ENCODE measurements at places on chromosomes 13 and 19.
A peak's percentile ranks its signal among the peaks of the same experiment; 100 is the strongest.

DNA sequence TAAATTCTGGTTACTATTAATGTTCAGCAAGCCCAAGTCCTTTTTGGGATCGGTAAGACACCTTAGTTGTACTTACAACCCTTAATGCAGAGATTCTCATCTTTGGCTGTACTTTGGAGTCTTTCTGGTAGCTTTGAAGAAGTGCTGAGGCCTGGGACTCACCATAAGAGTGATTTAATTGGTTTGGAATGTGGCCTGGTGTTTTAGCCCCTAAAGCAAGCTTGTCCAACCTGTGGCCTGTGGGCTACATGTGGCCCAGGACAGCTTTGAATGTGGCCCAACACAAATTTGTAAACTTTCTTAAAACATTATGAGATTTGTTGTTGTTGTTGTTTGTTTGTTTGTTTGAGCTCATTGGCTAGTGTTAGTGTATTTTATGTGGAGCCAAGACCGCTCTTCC lies 215.3 kb downstream of the ZIC5 start:
- DNase-seq: no peak

DNA sequence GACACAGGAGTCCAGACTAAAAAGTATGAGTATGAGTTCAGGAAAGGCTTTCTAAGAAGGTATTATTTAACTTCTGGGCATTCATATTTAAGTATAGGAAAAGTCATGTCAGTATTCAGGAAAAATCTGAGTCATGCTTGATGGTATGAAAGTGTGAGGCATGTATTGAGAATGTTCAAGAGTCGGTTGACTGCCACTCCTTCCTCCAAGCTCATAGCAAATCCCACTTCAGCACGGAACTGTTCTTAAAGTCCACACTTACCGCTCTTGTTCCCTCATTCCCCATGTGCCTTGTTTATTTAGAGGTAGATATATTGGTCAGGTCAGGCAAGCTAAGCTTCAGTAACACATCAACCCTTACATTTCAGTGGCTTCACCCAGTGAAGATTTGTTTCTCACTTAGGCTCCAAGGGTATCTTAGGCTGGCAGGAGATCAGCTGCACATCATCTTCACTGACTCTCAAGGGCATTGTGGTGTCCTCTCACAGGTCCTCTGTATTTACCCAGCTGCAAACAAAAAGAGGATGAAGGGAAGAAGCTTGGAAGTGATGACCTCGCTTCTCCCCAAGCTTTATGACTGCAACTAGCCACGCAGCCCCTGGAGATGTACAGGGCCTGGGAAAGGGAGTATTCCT lies 1189.2 kb downstream of the EFNB2 start:
- no peak for DNase-seq

GRCh38 chr13:50104493-50104892 lies 89.2 kb downstream of the KCNRG start:
- DNase-seq: no peak

GRCh38 chr19:38728752-38729541 lies 15.3 kb downstream of the CAPN12 start:
- no peak for DNase-seq

DNA sequence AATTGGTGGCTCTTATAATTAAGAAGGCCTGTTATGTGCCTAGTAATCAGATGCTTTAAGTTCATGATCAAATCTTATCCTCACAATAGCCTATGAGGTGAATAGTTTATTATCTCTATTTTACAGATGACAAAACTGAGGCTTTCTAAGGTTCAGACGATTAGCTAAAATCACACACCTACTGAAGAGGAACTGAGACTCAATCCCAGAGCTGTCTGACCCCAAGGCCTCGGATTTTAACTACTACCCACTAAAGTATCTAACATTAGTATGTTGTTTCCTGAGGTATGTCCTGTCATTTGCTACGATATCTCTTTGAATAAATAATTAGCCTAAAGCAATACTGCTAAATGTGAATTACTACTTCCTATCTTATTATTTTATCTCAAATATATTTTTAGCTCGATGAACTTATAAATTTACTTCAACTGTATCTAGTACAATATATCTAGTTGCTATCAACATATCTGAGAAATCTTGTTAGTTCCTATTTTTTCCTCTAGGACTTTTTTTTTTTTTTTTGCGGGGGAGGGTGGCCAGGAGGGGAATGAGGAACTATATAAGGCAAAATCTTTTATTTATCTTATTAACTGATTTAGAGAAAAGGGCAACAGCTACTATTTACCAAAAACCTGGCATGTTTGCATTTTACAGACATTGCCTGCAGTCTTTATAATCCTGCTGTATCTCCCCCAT lies 118.5 kb downstream of the ABCC4 start:
- DNase-seq: peak; percentile 23

DNA sequence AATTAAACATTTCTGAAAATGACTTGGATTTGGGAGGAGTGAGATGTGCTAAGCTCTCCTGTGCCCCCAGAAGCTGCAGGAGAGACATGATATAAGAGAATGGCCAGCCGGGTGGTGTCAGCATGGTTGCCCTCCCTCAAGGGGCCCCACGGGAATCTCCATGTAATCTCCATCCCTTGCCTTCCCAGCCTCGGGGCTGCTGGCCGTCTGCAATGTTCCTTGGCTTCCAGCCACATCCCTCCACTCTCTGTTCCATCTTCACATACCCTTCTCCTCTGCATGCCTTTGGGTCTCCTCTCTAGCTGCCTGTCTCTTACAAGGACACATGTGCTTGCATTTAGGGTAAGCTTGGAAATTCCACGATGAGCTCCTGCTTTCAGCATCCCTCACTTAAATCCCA lies 172.0 kb downstream of the TSHZ3 start:
- DNase-seq: no peak

GRCh38 chr13:109758937-109759480 lies 27.4 kb downstream of the IRS2 start:
- no peak for DNase-seq

GRCh38 chr19:2149980-2150793 lies 1.2 kb downstream of the AP3D1 start:
- DNase-seq: no peak

- DNase-seq: peak; percentile 57
These were observed 1.5 kb downstream of the EPSTI1 start for GRCh38 chr13:42990291-42991232.

DNA sequence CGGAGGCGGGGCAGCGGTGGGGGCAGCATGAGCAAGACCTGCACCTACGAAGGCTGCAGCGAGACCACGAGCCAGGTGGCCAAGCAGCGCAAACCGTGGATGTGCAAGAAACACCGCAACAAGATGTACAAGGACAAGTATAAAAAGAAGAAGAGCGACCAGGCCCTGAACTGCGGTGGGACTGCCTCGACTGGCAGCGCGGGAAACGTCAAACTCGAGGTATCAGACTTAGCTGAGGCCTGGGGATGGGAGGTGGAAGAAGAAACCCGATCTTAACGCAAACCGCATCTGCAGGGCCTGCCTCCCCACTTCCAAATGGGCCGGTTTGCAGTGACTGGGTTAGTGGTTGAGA lies 693 bp downstream of the RFXAP start:
- DNase-seq: no peak

DNA sequence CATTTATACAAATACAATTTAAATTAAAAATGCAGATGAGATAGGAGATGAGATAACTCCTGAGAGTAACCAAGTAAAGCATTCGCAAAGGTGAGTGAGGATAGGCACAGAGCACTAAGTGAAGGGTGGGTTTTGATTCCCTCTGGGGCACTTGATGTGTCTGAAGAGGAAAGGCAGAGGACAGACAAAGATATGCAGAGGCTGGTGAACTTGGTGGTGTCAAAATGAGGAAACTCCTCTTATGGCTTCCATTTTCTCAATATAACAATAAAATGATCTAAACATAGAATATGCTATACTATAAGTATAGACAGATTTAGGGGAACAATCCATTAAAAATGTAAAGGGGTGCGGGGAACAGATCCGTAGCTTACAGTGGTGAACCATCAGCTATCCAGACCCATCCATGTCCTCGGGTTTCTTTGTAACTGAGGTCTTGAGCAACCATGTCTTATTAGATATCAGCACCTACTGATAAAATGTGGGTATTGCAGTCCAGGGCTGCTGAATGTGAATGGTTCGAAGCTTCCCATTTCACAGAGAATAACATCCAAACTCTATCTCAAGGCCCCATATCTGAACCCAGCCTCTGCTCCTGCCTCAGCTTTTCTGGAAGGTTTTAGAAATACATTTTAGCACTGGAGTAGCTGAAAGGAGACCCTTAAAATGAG lies 73.9 kb upstream of the SLC10A2 start:
- peak; percentile 61 for DNase-seq

DNA sequence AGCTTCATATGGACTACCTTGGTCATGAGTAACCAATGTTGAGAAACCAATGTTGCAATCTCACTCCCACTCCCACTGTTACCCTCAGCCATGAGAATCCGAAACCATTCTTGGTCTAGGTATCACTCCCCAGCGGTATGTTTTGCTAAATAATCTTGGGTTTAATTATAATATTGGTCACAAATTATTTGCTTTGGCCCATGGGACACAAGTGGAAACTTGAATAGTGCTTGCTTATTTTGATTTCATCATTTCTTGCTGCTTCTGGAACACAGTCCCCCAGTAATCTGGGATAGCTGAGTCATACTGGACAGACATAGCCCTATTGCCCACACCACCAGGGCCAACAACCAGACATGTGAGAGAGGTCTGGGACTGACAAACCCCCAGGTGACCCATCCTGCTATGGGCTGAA lies 171.6 kb upstream of the IPO5 start:
- DNase-seq: no peak

DNA sequence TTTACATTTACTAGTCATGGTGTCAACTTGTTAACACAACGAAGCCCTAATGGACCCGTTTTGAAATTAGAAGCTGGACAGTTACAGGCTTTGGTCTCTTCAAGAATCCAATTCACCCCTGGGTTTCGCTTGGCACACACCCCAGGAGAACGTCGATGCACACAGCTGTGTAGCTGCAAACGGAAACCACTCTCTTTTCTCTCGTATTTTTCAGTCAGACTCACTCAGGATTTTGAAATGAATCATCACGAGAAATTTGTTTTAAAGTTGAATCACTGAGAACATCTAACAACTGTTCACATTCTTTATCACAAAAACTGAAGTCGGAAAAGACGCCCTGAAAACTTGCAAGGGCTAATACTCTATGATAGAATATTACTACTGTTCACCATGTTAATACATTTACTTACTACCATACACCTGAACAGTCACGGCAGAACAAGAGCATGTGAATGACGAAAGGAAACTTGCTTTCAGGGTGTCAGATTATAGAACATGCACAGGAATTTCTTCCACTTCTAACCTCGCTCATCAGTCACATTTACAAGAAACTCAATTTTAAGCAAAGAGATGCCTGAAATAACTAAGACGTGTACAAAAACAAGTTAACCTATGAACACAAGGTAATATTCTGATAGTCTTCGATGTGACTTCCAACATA lies 4.7 kb downstream of the PNMA8A start:
- DNase-seq: peak; percentile 74

GRCh38 chr13:20993661-20994440 lies 67.5 kb downstream of the LATS2 start:
- DNase-seq: no peak

- no peak for DNase-seq
These were observed 6.1 kb upstream of the UPF3A start for GRCh38 chr13:114275304-114275703.

DNA sequence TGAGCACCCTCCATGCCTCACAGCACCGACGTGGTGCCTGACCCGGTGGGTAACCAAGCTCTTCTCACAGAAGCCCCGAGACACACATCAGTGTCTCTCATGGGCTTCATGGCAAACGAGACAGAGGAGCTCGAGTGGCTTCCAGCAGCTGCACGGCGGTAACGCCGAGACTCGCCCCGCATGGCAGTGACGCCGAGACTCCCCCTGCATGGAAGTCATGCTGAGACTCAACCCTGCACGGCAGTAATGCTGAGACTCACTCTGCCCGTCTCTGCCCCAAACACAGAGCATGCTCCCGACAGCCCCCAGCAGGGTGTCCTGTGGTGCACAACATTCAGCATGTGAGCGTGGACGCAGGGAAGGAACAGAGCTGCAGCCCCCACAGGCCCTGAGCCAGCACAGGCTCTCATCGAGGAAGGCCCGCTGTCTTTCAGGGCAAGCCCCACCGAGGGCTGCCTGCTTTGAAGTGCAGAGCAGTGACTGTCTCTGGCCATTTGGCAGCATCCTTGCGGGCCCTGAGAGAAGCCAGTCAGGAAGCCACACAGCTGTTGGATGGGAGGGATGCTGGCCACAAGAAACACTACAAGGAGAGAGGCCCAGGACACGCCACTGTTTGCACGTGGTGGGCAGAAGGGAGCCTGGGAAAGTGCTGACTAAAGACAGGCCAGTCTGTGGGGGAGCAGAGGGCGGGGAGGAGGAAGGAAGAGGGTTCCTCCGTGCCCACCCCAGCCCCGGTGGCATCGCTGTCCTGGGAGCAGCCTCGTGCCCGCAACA lies 9.5 kb downstream of the GAS6 start:
- no peak for DNase-seq

- DNase-seq: no peak
These were observed 66.2 kb upstream of the GPR183 start for GRCh38 chr13:99373436-99373835.

GRCh38 chr19:39199025-39199424 lies 2.3 kb downstream of the NCCRP1 start:
- DNase-seq: no peak

DNA sequence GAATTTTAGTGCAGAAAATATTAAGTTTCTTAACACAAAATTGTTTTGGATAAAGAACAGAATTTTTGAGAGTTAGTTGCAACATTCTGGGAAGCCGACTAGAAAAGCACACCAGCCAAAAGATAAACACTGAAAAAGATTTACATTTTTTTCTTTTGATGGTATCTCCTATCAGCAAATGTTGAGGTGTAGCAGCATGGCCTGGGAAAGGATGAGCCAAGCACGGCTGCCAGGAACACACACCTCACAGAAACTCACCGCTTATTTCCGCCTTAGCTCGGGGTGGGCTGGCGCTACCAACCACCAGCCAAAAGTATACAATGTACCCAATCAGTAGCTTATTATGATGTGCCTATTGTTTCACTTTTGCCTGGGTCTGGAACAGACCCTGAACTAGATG lies 134.7 kb downstream of the MIPEP start:
- DNase-seq: no peak

DNA sequence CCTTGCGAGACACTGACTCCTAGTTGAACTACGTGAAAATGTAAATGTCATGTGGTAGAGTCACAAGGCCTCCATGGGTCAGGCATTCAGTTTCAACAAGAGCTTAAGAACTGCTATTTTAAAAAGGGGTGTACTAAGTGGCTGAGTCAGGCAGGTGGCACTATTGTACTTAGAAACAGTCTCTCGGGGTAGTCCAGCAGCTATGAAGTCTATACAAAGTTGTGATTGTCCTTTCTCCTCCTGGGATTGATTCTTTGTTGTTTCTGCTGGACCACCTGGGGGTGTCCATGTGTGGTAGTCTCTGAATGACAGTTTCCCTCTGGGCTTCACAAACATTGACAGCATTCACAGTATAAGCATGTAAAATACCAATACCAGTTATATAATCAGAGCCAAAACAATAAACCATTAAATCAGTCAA lies 33.0 kb downstream of the UGGT2 start:
- peak; percentile 52 for DNase-seq

Data from GM13977 (cell line).